Activated naive CD8-positive, alpha-beta T cell treated with anti-CD3 and anti-CD28 coated beads, Interleukin-2, amount 10 ng/mL, durations not matched to agents 7 days and 5 days (primary cell): ENCODE measurements at places on chromosomes 2 and 18. TPM values are rescaled to one million over a fixed set of nuclear protein-coding genes. Genes with fewer than 3 reads are reported as not detected.

- H3K36me3 ChIP-seq: peaks cover 33% of the 10 kb centered on the region
- no peaks in the 10 kb centered on the region for H3K27me3 ChIP-seq
- peaks cover 18% of the 10 kb centered on the region for H3K4me1 ChIP-seq
- no peak overlapping the region for H3K4me3 ChIP-seq
- H3K27ac ChIP-seq: peak overlapping the region; percentile 34
Measured at GRCh38 chr2:219186754-219187456, 8.8 kb downstream of the RETREG2 start.

The REG1B gene
- total RNA-seq: not detected

DNA sequence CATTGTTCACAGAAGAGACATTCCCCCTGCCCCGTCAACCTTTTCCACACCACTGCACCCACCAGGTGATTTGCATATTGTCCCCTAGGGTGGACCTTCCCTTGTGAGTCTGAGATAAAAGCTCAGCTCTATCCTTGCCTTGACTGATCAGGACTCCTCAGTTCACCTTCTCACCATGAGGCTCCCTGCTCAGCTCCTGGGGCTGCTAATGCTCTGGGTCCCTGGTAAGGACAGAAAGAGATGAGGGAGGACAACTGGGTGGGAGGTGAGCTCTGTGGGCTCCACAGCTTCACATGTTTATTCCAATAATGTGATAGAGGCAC, 1160.1 kb downstream of the RPIA start:
- H3K36me3 ChIP-seq: no peaks in the 10 kb centered on the region
- no peak for DNase-seq
- H3K27ac ChIP-seq: no peak overlapping the region
- no peaks in the 10 kb centered on the region for H3K4me1 ChIP-seq

DNA sequence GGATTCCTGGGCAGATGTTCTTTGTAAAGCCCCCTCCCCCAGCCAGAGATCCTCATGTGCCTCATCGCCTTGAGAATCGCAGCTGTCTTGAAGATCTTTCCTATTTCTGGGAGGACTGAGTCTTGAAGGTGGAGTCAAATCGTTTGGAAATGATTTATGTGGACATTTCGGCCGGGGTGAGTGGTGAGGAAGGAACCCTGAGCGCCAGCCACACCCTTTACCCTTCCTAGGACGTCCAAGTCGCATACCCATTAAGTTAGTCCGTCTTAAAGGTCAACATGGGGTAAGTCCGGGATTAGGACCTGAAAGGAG, 84.9 kb upstream of the ZCCHC2 start:
- no peak overlapping the region for H3K27ac ChIP-seq
- H3K4me3 ChIP-seq: no peak overlapping the region
- no peaks in the 10 kb centered on the region for H3K4me1 ChIP-seq
- DNase-seq: no peak
- H3K36me3 ChIP-seq: no peaks in the 10 kb centered on the region

DNA sequence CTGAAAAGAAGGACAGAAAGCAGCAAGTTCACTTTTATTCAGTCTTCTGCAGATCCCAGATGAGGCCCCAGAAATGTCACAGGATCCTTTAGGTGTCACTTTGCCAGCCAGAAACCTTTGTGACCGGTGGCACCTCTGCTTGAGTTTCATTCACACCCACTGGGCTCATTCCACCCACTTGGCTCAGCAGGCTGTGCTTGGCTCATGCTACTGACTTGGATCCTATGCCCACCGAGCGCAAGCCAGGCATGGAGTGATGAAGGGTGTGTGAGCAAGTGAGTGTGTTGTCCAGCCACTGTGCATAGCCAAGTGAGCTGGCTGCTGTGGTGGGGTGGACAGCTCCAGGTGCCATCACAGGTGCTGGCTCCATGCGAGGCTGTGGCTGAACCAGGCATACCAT, 357.0 kb upstream of the GULP1 start:
- H3K36me3 ChIP-seq: no peaks in the 10 kb centered on the region
- H3K27ac ChIP-seq: no peak overlapping the region
- DNase-seq: no peak
- no peak overlapping the region for H3K4me3 ChIP-seq

DNA sequence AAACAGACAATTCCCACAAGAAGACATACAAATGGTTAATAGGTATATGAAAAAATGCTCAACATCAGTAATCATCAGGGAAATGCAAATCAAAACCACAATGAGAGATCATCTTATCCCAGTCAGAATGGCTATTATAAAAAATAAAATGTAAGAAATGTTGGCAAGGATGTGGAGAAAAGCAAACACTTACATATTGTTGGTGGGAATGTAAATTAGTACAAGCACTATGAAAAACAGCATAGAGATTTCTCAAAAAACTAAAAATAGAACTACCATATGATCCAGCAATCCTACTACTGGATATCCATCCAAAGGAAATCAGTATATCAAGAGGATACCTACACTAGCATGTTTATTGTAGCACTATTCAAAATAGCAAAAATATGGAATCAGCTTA, 186.6 kb downstream of the NOL4 start:
- H3K4me3 ChIP-seq: no peak overlapping the region
- no peaks in the 10 kb centered on the region for H3K27me3 ChIP-seq
- H3K27ac ChIP-seq: no peak overlapping the region
- H3K4me1 ChIP-seq: no peaks in the 10 kb centered on the region
- no peak for DNase-seq

The SERPINB13 gene
- total RNA-seq: not detected

GRCh38 chr2:147547440-147547839, 297.4 kb upstream of the ACVR2A start:
- no peak overlapping the region for H3K27ac ChIP-seq
- DNase-seq: no peak
- peaks cover 18% of the 10 kb centered on the region for H3K4me1 ChIP-seq
- H3K4me3 ChIP-seq: no peak overlapping the region
- no peaks in the 10 kb centered on the region for H3K27me3 ChIP-seq

The HAAO gene
- total RNA-seq: 0.28 TPM

GRCh38 chr18:28059861-28060260, 117.1 kb downstream of the CDH2 start:
- no peaks in the 10 kb centered on the region for H3K27me3 ChIP-seq
- no peak for DNase-seq
- no peak overlapping the region for H3K4me3 ChIP-seq

DNA sequence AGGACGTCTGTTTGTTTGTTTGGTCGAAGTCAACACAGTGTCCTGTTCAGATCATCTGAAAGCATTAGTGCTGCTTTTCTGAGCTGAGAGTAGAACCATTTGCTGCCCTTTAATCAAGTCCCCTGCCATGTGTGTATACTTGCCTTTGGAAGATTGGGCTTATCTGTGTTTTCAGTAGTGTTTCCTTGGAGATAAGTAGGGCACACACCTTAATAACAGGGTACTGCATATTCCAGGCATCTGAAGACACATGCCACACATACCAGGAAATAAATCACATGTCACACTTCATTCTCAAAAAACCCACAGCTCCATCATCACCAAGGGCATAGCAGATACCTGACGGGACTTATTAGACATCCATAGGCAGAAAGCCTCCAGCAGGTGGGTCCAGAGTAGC, 157.4 kb downstream of the SOX11 start:
- H3K36me3 ChIP-seq: no peaks in the 10 kb centered on the region
- no peaks in the 10 kb centered on the region for H3K4me1 ChIP-seq
- no peaks in the 10 kb centered on the region for H3K27me3 ChIP-seq
- no peak overlapping the region for H3K27ac ChIP-seq
- H3K4me3 ChIP-seq: no peak overlapping the region
- no peak for DNase-seq

The LYG2 gene
- total RNA-seq: not detected

DNA sequence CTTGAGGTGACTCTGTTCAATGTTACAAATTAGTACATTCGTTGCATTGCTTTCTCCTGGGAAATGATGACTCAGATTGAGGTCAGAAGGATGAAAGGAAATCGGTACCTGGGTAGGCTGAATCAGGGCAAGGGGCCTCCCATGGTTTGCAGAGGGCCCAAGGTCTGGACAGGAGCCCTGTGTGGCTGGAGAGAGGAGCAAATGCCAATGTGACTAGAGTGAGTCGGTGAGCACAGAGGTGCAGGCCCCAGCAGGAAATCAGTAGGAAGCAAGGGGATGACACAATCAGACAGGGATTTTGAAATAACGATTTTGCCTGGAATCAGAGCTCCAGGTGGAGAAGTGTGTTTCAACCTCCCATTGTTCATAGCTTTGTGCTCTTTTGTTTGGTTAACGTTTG, 118.9 kb downstream of the CCDC102B start:
- no peak overlapping the region for H3K27ac ChIP-seq
- DNase-seq: no peak
- no peaks in the 10 kb centered on the region for H3K36me3 ChIP-seq
- H3K4me3 ChIP-seq: no peak overlapping the region
- H3K27me3 ChIP-seq: no peaks in the 10 kb centered on the region
- H3K4me1 ChIP-seq: peaks cover 3% of the 10 kb centered on the region

GRCh38 chr2:242019344-242019743, 149.8 kb downstream of the RTP5 start:
- H3K27me3 ChIP-seq: peaks cover 24% of the 10 kb centered on the region
- no peak overlapping the region for H3K27ac ChIP-seq
- H3K4me1 ChIP-seq: no peaks in the 10 kb centered on the region
- DNase-seq: no peak
- H3K4me3 ChIP-seq: no peak overlapping the region

The EPAS1 gene
- 13.1 TPM for total RNA-seq

DNA sequence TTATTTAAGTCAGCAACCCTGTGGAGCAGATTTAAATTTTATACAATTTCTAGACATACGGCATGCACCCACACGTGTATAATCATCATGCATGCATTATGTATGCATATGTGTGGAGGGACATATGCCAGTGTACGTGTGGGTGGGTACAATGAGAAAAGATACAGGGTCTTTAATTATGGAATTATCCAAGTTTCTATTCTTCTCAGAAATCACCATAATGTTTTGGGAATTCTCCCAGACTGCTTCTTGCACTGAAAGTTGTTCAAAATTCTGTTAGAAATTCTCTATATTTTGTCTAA, 63.9 kb upstream of the TMEM18 start:
- no peak overlapping the region for H3K4me3 ChIP-seq
- DNase-seq: no peak
- no peaks in the 10 kb centered on the region for H3K36me3 ChIP-seq
- no peaks in the 10 kb centered on the region for H3K4me1 ChIP-seq
- peaks cover 57% of the 10 kb centered on the region for H3K27me3 ChIP-seq
